Left kidney (tissue), 8 donors: ENCODE measurements at places on chromosomes 7 and 10. TPM values are rescaled to one million over a fixed set of nuclear protein-coding genes. Genes with fewer than 3 reads are reported as not detected.

- DNase-seq = no peak
Observed at GRCh38 chr10:9858816-9859215, 1158.9 kb upstream of the CELF2 start.

DNA sequence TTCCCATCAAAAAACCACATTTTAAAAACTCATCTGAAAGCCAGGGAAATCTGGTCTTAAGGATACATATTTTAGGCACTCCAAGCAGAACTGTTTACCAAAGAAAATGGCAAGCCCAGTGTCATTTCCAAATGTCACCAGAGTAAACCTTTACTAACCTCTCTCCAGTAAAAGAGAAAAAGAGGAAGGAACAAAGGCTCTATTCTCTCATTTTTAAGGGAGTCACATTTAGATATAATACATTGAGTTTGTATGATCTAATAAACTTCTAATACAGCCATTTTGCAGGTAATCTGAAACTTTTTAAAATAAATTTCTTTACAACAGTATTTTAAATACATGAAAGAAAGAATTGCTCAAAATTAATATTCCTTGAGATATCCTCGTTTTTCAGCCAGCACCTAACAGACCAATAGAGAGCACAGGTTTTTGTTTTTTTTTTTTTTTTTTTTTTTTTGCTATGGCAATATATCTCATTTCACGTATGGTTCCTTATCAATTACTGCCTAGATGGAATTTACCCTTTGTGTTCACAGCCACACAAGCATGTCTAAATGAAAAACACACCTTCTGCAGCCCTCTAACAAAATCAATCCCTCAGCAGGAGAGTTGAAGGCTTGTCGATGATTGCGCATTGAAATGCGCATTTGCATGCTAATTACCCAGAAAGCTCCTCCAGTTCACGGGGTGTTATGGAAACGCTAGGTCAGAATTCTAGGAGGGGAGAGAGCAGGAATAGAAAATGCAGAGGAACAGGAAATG lies 39.8 kb upstream of the MSRB2 start:
- DNase-seq = no peak

Gene TDRD1
- 0.05 TPM for polyA plus RNA-seq

Gene CARD11
- polyA plus RNA-seq = 1.1 TPM

Gene SEMA3E
- 1.3 TPM for polyA plus RNA-seq

DNA sequence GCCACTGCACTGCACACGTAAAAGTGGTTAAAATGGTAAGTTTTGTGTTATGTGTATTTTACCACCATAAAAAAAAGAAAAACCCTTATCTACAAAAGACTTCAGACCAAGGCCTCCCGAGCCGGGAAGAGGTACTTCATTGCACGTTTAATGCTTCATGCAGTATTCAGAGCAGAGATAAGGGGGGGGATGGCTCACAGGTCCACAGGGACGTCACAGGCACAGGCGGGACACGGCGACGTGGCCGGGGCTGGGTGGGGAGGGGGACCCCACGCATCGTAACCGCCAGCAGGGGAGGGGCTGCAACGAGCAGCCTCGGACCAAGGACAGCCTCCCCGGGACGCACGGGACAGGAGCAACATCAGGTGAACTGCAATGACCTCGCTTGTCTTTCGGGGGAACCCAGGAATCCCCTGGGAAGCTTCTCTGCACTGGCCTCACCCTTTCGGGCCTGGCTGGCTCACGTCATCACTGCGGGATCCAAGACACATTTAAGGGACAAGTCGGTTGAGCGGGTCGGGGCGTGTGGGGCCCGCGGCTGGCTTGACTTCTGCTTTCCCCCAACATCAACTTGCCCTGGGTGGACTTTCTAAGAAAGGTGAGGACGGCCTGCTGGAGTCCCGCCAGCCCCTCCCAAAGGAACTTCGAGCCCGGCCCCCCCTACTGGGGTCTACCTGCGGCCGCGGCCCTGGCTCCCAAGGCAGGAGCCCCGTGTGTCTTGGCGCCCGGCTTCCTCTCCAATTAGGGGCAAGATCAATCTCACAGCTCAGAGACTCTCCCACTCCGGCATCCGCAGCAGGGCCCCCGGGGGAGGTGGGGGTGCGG lies 29.6 kb upstream of the PDGFA start:
- DNase-seq = no peak

DNA sequence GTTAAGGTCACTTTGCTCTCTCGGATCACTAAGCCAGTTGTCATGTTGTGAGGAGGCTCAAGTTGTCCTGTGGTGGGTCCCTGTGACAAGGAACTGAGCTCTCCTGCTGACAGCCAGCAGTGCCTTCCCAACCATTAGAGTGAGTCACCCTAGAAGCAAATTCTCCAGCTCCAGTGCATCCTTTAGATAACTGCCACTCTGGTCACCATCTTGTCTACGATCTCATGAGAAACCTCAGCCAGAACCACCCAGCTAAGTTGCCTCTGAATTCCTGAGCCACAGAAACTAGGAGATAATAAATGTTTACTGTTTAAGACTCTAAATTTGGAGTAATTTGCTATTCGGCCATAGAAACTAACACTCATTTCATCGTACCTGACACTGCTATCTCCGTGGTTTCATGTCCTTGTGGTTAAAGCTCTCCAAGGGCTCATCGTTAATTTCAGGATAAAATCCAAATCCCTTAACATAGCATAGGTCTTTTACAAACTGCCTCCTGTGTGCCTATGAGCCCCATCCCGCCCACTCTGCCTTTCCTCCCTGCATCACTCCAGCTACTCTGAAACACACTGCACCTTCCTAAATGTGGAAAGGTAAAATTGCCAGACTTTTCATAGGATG lies 56.5 kb upstream of the WIPF3 start:
- DNase-seq = no peak

GRCh38 chr10:71216751-71217265 lies 4.4 kb downstream of the UNC5B start:
- DNase-seq = no peak

- no peak for DNase-seq
Observed at GRCh38 chr10:52965938-52966401, 193.4 kb upstream of the MBL2 start.

DNA sequence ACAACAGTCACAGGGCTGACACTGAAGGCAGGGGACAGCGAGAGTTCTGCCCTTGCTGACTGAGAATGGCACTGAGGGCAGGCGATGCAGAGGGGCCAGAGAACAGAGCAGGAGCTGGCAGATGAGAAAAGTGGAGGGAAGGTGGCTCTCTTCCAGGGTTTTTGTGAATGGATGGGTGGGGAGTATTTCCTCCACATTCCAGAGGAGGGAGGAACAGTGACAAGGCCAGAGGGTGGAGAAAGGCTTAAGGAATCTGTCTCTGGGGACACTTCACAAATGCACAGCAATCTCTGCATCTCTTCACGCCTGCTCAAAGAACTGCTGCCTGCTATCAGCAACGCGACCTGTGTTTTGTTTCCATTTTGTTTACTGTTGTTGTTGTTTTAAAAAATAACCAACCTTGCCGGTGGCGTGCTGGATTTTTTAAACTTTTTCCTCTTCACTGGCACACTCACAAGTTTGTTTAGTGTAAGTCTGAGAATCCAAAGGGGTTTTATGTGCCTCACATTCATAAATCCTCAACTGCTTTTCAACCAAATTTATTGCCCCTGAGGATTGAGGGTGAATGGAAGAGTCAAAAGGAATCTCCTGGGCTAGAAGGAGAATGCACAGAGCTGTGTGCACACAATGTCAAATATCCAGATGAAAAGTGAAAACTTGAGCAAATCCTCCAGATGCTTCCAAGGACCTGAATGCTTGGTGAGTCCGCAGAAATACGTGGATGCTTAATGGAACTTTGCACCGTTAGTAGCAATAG lies 129.3 kb downstream of the GLI3 start:
- DNase-seq = no peak

- DNase-seq = no peak
Observed at GRCh38 chr10:18290651-18291313, 150.6 kb downstream of the CACNB2 start.

Gene OR13A1
- polyA plus RNA-seq = 0.08 TPM

DNA sequence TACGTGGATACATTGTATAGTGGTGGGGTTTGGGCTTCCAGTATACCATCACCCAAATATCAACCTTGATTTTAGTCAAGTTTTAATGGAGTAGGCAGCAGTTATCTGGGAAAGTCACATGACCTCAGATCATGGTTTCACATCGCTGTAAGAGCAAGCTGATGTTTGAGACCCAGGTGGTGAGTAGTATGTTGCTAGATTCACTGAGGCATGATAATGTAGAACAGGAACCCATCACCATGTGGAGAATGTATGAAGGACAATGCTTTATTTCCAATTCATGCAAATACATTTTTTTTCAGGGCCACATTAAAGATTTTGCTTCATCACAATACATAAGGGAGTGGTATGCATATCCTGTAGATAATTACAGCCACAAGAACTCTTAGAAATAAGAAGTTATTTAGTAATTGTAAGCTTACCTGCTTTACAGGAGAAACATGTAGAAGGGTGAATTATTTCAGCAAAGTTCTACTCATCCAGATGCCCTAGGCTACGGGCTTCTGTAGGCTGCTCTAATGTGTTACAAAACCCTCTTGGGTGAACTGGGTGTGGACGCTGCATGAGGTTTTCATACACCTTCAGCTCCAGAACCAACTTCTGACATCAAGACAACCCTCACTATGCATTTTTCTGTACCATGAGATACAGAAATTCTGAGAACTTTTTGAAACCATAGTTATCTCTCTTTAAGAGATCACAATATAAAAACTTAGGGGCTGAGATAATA lies 27.6 kb upstream of the LAMB4 start:
- no peak for DNase-seq

- no peak for DNase-seq
Observed at GRCh38 chr10:69728335-69728870, 73.3 kb upstream of the COL13A1 start.

Gene ZPBP
- 0.90 TPM for polyA plus RNA-seq

GRCh38 chr7:22109761-22110160 lies 164.1 kb upstream of the CDCA7L start:
- DNase-seq = no peak

- DNase-seq = no peak
Observed at GRCh38 chr7:23336086-23336485, 36.9 kb downstream of the MALSU1 start.

DNA sequence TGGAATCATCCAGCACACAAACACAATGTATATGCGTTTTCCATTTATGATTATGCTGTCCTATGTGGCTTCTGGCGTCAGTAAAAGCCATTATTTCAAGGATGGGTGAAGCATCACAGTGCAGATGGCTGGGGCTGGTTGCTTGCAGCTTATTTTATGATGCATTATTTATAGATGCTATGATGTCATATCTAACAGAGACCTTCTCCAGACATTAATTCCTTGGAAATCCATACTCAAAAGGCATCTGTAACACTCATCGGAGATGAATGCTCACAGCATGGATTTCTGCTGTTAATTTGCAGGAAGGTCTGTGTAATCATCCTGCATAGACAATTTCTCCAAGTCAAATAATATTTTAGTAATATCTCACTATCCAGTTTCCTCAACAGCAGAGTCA lies 7.2 kb downstream of the RGS10 start:
- DNase-seq = no peak

Gene FAM25A
- not detected for polyA plus RNA-seq

DNA sequence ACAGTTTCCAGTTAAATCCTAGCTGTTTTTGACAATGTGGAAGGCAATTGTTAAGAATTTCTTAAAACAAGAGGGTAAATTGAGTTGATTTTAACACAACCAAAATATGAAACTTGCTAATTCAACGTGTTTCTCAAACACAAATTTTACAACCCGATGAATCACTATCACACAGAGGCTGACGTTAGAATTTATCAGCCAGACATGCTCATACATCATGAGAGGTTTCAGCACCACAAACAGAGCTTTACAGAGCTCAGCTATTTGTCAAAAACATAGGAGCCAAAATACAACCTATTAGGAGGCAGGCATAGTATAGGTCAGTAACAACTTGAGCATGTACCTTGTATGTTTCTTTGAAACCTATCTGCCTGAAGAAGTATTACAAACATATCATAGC lies 36.1 kb downstream of the LRRN3 start:
- DNase-seq = no peak

Gene MAT1A
- polyA plus RNA-seq = 1.2 TPM

DNA sequence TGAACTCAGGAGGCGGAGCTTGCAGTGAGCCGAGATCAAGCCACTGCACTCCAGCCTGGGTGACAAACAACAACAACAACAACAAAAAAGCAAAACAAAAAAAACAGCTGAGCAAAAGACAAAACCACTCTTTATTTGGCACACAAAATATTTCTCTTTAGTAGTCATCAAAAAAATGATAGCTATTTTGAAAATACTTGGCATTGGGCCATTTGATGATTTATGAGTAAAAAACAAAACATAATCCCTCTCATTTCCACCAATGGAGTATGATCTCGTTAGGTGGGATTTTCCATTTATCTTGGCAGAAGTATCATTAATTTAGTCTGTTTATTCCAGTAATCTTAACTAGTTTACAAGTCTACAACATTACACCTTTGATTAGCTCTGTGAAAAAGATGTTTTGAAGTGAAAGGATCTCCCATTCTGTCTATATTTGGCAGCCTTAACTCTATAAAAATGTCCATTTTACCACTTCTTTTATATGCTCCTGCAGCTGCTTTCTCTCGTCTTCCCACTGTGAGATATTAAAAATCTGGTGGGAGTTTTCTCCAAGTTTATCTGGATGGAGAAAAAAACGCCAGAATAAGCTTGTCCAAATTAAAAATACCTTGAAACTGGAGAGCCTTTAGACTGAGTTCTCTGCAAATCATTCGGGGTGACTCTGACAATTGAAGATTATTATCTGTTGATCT lies 58.8 kb upstream of the AGMO start:
- peak; percentile 11 for DNase-seq

GRCh38 chr10:127399668-127400067 lies 149.4 kb upstream of the NPS start:
- DNase-seq = no peak

GRCh38 chr7:70582927-70583895 lies 548.7 kb upstream of the GALNT17 start:
- no peak for DNase-seq

Gene SPDYE9
- 1.5 TPM for polyA plus RNA-seq

DNA sequence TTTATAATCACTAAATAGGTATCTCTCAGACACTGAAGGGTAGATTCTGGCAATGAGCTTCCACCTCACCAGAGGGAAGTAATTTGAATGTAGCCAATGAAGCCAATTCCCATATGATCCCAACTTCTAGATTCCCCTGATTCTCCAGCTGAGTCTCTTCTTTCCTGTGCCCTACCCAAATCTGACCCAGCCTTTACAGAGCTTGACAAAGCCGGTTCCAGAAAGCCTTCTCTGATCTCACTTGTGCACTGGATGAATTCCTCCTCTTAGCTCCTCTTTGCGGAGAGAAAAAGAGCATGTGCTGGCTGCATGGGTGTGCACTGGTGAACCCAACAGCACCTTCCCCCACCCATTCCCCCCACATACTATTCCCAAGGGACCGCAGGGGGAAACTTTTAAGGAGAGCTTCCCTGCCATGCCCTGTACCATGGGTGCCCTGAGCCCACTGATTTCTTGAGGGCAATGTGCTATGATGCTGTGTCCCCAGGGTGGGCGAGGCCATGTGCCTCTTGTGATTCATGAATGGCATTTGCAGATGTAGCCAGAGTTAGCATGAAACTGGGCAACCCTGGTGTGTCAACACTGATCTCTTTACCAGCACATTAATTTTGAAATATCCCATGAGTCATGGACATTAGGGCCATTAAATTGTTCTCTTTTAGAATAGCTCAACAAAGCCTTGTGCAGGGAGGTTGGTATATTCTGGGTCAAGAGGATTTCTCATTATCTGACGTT lies 50.4 kb upstream of the PLEKHA1 start:
- no peak for DNase-seq

Gene CTAGE4
- polyA plus RNA-seq = 1.0 TPM

GRCh38 chr10:94403380-94404213 lies 1.3 kb downstream of the TBC1D12 start:
- peak; percentile 63 for DNase-seq
